Right hindlimb (tissue), 1 donor: ENCODE measurements at places on chromosomes 4 and X.

- no peak for DNase-seq
These were observed 367.8 kb upstream of the SLC7A11 start for GRCh38 chr4:138609943-138610350.

GRCh38 chr4:48042979-48043461 is 26.4 kb downstream of the NIPAL1 start:
- no peak for DNase-seq

DNA sequence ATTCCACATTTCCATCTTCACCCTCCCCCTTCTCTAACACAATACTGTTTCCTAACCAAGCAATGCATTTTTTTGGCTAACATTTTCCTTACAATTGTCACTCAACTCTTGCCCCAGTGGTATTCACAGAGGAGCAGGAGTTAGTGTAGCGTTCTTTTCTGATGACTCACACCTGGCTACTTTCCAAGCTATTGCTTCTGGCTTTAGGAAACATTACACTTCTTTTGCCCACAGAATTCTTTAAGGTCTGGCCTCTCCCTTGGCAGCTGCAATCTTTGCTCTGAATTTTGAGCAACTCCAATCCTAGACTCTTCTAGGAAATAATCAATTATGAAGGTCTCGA is 27.5 kb upstream of the PDGFC start:
- peak; percentile 74 for DNase-seq

DNA sequence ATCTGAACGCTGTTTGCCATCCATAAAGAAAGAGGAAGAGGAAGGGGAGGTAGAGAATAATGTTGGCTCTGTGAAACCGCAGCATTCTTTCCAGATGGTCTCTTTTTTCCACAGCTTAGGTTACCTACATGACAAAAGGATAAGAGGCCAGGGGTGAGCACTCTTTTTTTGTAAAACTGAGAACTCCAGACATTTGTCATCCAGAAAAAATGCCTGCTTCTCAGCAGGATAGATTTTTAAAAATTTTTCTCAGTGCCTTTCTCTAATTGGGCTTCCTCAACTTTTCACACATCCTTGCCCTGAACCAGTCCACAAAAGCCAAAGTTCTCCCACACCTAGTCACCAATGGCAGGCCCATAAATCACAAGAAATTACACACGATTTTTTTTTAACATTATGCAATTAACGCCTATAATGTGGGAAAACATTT is 158.1 kb upstream of the TENM3 start:
- DNase-seq = no peak

GRCh38 chr4:26223155-26223554 is 97.7 kb upstream of the RBPJ start:
- no peak for DNase-seq

DNA sequence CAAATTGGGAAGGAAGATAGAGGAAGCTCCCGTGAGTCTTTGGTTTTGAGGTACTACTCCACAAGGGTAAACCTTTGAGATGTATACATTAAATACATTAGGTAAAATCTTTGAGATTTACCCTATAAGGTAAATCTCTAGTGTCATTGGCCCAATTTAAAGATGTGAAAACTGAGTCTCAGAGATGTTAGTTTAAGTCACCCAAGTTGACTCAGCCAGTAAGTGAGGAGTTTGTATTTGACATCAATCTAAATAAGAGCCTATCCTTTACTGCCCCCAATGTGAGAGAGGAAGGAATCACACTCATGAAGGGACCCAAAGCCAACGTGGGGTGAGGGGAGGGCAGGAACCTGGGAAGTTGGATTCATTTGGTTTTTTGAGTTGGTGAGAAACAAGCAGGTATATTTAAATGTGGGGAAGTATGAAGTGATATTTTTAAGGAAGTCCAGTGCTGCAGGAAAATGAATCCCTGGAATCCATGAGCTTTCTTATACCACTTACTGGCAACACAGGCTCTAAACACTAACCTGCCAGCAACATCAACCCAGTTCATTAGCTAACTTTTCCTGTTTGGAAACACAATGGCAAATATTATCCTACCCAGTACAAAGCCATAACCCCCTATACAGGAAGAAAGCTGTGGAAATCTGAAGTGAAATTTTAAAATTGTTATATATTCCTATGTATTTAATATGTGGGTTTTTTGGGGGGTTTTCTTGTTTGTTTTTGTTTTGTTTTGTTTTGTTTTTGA is 55.3 kb downstream of the PALLD start:
- no peak for DNase-seq

- DNase-seq = no peak
These were observed 51.7 kb downstream of the RAB28 start for GRCh38 chr4:13432453-13432852.

- DNase-seq = no peak
These were observed 152.3 kb downstream of the DCLK2 start for GRCh38 chr4:150230561-150230960.

- DNase-seq = no peak
These were observed 117.3 kb downstream of the SYNPO2 start for GRCh38 chr4:119005928-119006460.

DNA sequence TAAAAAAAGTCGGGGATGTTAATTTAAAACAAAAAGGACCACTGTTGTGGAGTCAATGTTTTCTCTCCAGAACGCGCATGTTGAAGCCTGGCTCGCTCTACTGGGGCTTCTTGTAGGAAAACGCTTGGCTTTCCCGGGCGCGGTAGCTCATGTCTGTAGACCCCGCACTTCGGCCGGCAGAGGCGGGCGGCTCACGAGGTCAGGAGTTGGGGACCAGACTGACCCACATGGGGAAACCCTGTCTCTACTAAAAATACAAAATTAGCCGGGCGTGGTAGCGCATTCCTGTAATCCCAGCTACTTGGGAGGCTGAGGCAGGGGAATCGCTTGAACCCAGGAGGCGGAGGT is 15.6 kb downstream of the NELFA start:
- DNase-seq = no peak

DNA sequence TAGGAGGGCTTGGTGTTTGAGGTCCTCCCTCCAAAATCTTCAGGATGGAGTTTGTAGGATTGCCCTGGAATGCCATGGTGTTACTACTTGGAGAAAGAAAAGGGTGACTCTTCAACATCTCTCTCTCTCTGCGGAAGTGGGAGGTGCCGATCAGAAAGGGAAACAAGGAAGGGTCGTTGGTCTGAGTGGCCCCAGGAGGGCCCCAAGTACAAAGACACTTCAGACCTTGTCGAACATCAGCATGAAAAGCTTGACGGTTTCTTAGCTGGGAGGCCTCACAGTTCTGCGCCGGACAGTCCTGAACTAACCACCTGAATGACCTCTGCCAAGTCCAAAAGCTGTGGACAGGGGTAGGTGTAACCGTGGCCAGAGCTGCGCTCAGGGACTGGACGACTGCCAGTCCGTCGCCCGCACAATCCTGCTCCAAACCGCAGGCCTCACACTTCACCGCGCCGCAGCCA is 646 bp upstream of the GSX2 start:
- no peak for DNase-seq

DNA sequence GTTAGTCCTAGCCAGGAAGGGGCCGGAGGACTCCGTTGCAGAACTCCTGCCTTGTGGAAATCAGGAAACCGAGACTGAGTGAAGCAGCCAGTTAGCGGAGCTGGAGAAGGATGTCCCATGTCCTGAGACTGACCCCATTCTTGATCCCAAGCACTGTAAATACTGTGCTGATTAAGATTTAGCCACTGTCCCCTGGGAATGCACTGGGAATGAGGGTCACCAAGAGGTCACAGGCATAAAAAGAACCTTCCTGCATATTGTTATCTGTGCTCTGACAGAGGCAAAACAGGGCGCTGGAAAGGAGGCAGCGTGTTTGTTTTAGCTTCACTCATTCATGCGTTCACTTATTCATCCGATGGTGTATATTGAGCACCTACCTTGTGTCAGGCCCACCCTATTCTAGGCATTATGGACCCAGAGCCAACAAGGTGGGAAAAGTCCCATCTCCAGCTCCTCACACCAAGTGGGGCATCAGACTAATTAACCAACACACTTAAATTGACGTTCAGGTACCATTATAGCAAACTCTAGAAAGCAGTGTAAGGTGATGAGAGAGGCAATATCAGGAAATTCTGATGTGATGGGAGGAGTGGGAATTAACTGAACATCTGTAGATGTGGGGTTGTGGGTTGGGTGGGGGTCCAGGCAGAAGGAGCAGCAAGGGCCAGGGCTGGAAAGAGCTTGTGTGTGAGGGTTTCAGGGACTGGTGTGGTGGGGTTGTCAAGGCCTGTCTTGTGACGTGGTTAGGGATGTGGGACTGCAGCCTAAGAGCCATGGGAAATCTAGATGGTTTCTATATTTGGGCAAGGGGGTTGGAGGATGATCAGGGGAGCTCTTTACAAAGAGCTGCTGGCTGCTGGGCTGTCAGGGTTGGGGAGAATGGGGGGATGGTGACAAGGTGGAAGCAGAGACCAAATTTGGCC is 10.6 kb upstream of the SLC2A9 start:
- no peak for DNase-seq

DNA sequence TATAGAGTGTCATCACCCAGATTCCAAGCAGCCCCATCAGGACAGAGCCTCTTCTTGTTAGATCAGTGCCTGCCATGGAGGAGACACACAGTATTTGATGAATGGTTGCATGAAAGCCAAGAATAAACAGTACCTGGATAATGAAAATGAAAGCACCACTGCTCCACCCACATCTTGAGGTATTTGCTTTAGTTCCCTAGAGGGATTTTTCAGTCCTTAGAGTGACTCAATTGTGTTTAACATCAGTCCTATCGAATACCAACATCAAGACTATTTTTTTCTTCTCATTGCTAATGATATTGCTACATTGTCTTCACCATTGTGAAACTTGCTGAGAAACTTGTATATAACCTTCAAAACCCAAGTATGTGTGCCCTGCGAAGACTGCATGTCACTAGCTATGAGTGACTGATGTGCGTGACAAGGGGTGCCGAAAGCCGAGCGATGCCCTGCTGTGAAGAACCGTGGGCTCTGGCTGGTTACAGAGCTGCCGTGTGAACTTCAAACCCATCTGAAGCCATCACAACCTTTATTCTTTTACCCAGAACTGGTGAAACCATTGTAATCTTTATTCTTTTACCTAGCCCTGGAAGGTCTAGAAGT is 211.3 kb upstream of the FAT1 start:
- no peak for DNase-seq

GRCh38 chrX:16311671-16312070 is 144.4 kb downstream of the MAGEB17 start:
- DNase-seq = no peak

GRCh38 chr4:135564090-135564489 is 1362.5 kb upstream of the PABPC4L start:
- DNase-seq = no peak

DNA sequence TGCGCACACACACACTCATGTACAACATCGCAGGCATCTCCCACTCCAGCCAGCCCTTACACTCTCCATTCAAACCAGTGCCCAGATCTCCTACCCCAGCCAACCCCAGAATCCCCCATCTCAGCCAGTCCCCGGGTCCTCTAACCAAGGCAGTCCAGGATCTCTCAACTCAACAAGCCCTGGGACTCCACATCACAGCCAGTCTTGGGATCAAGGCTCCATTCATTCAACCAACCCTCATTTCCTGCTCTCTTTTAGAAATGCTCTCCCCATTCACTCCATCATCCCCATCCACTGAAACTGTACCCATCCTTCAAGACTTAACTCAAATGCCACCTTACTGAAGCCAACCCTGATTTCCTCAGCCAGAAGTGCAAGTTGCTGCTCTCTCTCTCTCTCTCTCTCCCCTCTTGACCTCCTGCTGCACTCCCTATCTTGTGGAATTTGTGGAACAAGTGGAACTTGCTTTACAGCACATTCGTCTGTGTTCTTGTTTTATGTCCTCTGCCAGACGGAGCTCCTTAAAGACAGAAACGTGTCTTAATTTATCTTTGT is 40.6 kb upstream of the IQSEC2 start:
- DNase-seq = no peak

DNA sequence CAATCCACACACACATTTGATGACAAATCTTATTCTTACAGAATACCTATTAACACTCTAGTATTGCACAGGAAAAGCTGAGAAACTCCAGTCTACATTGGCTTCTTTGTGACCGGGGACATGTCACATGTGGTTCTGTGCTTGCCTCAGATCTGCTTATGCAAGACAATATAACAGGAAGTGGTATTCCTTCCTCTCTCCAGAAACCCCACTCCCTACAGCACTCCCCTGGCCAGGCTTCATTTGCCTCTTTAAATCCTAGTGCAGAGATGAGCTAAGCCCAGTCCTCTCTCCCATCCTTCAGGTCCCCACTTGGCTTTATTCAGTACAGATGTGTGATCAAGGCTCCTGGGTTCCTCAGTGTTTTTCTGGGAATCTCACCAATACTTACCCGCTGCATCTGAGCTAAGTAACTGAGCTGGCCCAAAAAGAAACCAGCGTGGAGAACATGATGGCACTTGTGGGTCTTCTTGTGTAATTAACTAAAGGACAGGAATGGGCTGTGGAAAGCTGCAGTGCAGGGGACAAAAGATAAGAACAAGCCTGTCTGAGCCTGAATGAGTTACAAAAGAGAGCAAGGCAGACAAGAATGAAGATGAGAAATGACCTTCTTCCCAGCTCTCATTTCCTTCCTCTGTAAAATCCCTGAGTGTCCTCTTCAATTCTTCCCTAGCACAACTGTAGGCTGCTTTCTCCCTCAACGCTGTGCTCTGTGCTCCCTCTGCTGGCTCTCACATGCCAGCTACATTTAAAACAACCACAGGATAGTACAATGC is 105.6 kb downstream of the HNRNPD start:
- DNase-seq = peak; percentile 64

GRCh38 chrX:21509912-21510311 is 135.7 kb downstream of the CNKSR2 start:
- no peak for DNase-seq

- DNase-seq = no peak
These were observed 850.6 kb downstream of the CENPC start for GRCh38 chr4:66694739-66695138.

GRCh38 chr4:114088481-114088880 is 109.0 kb upstream of the ARSJ start:
- no peak for DNase-seq

- DNase-seq = no peak
These were observed 7.6 kb upstream of the KLHL2 start for GRCh38 chr4:165199722-165200121.

- no peak for DNase-seq
These were observed 174.8 kb downstream of the ENOX2 start for GRCh38 chrX:130728208-130728607.

DNA sequence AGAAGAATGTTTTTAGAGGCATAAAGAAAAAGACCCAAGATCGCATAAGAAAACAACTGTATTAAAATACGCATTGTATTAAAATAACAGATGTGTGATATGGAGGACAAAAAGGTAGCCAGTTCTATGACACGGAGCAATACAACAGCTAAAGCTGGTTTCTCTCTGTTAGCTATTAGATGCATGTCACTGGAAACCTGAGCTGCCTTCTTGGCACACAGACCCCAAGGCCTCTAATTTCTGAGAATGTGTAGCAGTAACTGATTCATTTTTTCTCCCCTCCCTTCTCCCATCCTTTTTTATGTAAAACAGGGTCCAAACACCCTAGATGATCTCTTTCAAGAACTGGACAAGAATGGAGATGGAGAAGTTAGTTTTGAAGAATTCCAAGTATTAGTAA is 4.1 kb downstream of the S100G start:
- DNase-seq = peak; percentile 26
